Stimulated activated CD8-positive, alpha-beta memory T cell treated with anti-CD3 and anti-CD28 coated beads, Interleukin-2, amount 100 ng/mL, for 1 hour (primary cell): ENCODE measurements at places on chromosomes 4 and X.

GRCh38 chr4:2537011-2537830 is 774 bp downstream of the FAM193A start:
- peak; percentile 20 for DNase-seq

- DNase-seq = no peak
These were observed 627.6 kb upstream of the FRG1 start for GRCh38 chr4:189313064-189313463.

- DNase-seq = no peak
These were observed 334.5 kb upstream of the SLC7A11 start for GRCh38 chr4:138576684-138577083.

DNA sequence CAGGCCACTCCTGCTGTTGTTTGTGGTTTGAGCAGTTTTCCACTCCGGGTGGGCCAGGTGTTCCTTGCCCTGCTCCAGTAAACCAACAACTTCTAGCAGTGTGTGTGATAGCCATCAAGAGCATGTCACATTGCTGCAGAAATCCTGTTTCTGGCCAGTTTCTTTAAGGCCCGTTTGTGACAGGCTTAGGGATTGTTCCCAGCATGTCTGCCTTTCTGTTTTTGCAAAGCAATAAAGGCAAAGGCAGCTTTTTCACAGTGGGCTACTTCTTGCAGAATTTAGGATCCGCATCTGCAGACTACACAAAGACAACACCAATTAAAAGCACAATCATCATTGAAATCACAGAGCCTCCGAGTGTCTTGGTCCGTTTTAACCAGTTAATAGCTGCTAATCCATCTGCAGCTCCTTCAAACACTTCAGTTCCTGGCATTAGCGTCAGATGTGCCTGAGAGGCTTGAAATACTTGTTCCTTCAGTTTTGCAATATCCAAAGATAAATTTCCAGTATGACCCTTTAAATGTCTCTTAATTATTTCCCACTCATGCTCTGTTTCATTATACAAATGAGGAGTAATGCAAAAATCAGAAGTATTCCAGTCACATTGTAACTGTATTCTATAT is 65.1 kb downstream of the ADAM29 start:
- DNase-seq = no peak

DNA sequence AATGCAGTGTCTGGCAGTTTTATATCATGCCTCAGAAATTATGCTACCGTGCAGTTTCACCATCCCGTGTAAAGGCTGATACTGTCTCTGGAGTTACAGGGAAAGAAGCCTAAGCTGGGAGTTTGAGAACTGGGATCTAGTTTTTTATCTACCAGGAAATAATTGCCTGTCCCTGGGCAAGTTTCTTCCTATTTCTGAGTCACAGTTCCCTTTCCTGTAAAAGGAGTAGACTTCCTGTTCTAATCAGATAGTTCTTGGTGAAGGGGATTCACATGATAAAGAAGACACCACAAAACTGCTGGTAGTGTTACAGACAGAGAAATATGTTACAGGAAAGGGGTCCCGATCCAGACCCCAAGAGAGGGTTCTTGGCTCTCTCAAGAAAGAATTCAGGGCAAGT is 17.1 kb downstream of the HERC3 start:
- no peak for DNase-seq

DNA sequence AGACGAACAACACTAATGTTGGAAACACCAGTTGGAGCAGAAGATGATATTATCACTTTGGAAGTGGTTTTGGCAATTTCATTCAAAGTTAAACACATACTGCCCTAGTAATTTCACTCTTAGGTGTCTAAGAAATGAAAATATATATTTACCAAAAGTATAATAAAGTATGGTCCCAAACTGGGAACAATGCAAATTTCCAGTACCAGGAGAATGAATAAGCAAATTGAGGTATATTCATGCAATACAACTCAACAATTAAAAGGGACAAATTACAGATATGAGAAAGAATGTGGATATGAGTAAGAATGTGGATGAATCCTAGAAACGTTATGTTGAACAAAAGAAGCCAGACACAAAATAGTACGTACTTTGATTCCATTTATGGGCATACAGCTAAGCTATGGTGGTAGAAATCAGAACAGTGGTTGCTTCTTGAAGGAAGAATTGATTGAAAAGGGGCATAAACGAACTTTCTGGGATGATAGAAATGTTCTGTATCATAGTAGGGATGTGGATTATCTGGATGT is 10.0 kb downstream of the ELMOD2 start:
- no peak for DNase-seq

GRCh38 chrX:107669885-107670628 is 41.7 kb downstream of the PRPS1 start:
- no peak for DNase-seq

DNA sequence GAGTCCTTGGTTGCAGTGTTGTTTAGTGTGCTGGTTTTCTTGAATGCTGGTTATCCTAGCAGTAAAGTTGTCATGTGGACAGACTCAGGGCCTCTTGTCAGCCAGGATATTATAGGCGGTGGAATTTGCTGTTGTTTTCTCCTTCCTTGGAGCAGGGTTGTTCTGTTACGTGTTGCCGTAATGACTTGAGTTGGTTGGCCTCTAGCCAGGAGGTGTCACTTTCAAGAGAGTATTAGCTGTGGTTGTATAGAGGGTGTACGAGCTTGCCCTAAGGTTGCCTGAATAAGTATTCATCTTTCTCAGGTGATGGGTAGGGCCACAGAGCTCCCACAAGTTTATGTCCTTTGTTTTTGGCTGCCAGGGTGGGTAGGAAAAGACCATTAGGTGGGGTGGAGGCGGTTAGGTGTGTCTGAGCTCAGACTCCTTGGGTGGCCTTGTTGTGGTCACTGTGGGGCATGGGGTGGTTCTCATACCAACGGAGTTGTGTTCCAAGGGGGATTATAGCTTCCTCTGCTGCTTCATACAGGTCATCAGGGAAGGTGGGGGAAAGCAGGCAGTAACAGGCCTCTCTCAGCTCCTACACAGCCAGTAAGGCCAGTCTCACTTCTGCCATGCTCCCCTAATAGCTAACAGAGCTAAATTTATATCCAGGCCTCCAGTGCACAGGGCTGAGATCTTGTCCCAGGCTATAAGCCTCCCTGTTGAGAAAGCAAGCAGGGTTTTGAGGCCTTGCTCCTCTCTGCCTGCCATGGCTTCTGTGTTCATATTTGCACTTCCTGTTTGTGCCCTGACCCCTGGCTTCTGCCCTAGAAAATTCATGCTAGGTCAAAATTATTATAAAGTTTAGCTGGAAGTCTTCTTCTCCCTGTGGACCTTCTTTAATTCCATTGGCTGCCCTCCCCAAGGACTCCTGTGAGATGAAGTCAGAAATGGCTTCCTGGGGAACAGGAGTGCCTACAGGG is 594.7 kb downstream of the RAPGEF2 start:
- no peak for DNase-seq

DNA sequence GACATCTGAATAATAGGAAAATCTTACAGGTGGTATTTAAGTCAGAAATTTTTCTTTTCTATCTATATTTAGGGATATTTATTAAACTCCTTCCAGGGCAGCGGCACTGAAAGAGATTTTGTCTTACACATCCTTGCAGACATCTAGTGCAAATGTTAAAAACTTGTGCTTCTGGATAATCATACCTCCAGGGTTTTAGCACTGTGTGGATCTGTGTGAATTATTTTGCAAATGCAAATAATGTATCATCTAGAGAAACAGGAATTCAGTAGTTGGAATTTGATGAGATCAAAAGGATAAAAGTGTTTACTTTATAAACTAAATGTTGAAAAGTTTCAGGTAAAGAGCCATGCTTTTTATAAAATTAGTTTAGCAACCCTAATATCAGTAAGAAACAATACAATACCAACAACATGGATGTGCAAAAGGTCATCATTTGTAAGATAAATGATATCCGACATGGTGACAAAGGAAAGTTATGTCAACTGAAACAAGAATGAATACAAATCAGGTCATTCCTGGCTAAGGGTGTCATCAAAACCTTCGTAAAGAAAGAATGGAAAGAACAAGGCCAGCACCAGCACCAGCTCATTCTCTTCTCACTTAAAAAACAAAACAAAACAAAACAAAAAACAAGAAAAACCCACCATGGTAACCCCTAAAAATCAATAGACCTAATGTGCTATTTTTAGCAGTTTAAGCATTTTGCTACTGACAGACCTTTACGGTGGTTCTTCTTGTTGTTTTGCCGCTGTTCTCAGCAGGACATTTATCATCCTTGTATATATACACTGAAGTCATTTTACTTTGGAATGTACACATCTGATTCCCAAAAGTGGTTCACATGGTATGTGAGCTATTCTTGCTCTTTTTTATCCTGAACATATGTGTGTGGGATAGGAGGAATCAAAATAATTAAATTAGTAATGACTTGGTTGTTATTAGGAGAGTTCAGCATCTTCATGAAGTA is 219.7 kb upstream of the NDST3 start:
- no peak for DNase-seq

DNA sequence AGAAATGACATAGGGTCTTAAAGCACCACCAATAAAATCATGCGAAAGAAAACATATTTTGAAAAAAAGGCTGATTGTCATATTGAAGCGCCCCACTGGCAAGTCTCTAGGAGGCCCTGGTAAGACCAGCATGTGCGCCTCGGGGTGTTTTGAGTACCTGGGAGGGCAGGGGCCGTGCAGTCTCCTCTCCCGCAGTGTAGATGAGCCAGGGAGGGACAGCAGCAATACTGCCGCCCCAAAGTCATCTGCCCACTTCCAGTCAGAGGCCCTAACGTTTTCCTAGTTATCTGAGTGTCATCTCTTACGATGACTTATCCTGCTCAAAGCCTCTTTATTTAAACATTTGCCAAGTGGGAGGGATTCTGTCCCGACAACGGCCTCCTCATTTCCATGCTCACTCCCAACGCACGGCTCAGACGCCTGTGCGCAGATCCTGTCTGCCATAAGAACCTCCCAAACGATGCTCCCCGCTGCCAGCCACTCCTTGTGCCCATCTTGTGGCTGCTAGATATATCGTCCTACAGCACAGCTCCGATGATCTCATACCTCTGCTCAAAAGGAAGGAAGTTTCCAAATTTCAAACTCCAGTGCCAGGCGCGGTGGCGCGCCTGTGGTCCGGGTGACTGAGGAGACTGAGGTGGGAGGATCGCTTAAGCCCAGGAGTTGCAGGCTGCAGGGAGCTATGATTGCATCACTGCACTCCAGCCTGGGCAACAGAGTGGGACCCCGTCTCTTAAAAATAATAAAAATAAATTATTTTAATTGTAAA is 17.2 kb upstream of the SCRG1 start:
- no peak for DNase-seq

GRCh38 chr4:45620808-45621207 is 503.0 kb downstream of the GABRG1 start:
- no peak for DNase-seq

DNA sequence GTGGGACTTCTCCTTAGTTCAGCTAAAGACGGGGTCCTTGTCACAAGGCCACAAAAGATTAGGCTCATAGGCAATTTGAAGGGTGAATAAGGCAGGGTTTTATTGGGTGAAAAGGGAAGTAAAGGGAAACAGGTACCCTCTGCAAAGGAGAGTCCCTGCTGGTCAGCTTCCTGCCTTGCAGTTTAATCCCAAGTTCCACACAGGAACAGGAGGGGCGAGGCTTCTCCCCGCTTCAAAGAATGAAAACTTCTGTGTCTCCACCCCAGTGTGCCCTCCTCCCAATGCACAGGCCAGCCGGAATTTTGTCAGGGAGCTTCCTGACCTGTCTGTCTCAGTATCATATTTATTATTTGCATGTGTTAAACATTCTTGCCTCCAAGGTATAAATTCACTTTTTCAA is 37.1 kb downstream of the ITM2A start:
- DNase-seq = no peak

GRCh38 chr4:141845901-141846300 is 209.5 kb downstream of the IL15 start:
- DNase-seq = no peak

GRCh38 chr4:89196056-89196674 is 84.8 kb downstream of the TIGD2 start:
- no peak for DNase-seq

DNA sequence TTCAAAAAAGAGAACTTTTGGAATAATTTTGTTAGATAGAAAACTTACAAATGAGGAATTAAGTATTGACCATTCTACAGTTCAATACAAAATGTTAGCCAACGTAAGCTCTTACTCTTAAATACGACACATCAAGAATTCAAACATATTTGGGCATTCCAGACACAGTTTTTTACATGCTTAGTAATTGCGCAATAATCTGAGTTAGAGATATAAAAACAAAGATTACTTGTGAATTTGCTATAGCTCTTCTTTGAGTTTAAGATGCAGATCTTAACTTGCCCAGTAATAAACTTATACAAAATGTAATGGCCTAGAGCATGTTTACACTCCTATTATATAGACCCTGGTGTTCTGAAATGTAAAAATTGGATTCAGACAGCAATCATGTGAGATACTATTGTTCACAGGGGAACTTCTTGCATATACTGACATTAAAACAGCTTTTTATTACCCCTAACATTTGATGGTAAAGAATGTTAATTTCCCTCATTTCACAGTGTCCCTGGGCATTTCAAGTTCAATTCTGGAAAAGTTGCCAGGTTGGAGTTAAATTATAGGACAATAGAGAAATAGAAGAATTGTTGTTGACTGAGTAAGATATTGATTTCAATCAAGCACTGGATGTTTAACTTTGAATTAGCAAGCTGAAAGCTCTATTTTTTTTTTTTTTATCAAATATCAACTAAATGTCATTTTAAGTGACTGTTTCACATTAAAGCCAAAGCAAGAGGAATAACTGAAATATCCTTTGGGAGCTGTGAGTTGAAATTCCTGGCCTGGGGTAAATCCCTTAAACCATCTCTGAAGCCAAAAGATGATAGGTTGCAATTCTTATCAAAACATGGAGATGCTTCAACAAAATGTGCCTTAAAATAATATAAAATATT is 910 bp downstream of the HPGDS start:
- DNase-seq = no peak

DNA sequence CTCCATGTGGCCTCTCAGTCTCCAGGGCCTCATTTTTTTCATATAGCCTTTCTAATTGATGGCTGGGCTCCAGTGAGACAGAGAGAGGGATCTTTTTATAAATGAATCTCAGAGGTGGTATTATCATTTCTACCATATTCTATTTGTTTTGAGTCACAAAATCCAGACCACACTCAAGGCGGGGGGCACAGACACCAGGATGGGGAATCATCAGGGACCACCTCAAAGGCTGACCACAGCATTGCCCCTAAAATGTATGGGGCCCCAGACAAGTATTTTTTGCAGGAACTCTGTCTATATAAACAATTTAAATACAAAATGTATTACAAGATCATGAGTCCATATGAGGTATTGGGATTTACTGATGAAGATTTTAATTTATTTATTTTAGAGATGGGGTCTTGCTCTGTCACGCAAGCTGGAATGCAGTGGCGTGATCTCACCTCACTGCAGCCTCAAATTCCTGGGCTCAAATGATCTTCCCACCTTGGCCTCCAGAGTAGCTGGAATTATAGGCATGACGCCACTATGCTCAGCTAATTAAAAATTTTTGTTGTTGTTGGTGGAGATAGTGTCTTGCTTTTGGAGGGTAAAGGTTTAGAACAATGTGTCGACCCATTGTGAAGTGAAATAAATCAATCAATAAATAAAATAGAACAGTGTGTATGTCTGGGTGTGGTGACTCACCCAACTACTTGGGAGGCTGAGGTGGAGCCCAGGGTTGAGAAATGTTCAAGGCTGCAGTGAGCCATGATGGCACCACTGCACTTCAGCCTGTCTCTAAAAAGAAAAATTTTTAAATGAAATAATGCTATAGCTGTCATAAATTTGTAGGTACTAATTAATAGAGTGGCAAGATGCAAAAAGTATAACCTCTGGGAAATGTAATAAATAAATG is 29.4 kb downstream of the WDR13 start:
- DNase-seq = no peak

- DNase-seq = no peak
These were observed 33.0 kb downstream of the GYPB start for GRCh38 chr4:143986180-143986579.
